ENCODE measurements at places on chromosomes 12 and 14. TPM values are rescaled to one million over a fixed set of nuclear protein-coding genes. Genes with fewer than 3 reads are reported as not detected.
A peak's percentile ranks its signal among the peaks of the same experiment; 100 is the strongest.

SSTR1 gene
- not detected for total RNA-seq

GPR135 gene
- 2.1 TPM for total RNA-seq

DNA sequence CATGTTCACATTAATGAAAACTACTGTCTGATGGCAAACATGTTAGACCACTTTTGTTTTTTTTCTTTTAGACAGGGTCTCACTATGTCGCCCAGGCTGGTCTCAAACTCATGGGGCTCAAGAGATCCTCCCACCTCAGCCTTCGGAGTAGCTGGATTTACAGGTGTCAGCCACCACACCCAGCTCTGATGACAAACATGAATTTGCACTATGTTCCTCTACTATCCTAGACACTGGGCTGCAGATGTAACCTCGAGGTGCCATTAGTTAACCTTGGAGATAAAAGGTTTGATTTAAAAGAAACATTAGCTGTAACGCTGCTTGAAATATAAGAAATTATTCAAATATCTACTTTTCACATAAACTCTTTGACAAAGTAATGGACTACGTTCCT, 8.1 kb downstream of the VPS37B start:
- DNase-seq: no peak

DNA sequence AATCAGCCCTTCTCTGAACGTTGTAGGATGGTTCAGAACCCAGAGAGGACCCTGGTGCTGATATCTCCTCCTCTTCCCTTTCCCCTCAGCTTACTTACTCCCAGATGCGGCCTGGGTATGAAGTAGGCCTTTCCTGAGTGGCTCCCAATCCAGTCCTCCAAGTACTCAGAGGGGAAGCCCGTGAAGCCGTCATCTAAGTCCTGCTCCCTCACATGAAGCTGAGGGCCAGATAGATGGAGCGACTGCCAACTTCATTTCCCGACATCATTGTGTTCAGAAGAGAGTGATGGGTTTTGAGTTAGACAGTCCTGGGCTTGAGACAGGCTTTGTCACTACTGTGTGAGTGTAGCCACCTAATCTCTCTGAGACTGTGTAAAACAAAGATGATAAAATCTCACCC, 2.7 kb downstream of the APOLD1 start:
- DNase-seq: no peak

DNA sequence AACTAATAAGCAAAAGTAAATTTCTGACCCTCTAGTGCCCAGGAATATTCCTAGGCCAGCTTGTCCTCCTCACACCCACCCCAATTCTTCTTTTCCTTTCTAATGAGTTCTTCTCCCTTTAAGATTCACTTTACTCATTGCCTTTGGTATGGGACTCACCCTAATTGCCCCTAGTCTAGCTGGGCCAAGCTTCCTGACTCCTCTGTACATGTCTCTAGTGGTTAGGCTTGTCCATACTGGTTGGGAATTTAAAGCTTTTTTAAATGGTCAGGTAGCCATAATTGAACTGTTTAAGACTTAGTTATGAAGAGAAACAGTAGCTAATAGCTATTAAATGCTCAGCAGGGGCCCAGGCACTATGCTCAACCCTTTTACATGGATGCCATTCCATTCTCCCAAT, 248.2 kb downstream of the C12orf42 start:
- no peak for DNase-seq

DNA sequence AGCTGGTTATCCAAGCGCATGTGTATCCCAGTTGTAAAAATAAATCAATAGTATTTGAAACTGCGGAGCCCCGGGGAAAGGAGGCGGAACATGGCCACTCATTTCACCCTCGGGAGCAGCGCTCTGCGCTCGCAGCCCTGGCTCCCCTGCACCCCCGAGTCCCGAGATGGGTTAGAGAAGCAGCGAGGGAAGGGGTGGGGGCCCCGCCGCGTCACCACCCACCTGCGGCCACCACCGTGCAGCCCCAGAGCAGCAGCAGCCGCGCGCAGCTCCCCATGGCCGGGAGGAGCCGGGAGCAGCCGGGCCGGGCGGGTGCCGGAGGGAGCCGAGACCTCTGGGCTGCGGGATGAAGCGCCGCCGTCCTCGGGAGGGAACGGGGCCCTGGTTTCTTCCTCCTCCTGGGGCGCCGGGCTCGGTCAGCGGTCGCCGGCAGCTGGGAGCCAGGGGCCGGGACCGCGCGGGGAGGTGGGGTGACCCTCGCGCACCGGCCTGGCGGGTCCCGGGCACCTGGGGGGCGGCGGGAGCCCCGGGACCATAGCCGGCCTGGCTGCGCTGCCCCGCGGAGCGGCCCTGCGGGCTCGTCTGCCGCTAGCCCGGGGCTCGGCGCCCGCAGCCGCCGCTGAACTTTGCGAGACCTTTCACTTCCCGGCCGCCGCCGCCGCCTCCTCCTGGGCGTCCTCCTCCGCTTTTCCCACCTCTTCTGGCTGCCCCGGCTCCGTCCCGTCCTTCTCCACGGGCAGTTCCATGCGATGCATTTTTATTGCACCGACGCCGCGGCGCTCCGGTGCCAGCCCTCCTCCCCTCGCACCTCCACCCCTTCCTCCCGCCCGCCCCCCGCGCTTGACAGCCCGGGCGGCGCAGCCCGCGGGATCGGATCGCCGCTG, at the start of gene NTN4:
NTN4 (minus strand) TSS at position 732 of the 884 bp plus-strand sequence; CDS start at position 277, 455 bp downstream.
- peak; percentile 29 for DNase-seq

Data from H4 (cell line).